RKO (cell line): ENCODE measurements at places on chromosomes 16 and 17.

DNA sequence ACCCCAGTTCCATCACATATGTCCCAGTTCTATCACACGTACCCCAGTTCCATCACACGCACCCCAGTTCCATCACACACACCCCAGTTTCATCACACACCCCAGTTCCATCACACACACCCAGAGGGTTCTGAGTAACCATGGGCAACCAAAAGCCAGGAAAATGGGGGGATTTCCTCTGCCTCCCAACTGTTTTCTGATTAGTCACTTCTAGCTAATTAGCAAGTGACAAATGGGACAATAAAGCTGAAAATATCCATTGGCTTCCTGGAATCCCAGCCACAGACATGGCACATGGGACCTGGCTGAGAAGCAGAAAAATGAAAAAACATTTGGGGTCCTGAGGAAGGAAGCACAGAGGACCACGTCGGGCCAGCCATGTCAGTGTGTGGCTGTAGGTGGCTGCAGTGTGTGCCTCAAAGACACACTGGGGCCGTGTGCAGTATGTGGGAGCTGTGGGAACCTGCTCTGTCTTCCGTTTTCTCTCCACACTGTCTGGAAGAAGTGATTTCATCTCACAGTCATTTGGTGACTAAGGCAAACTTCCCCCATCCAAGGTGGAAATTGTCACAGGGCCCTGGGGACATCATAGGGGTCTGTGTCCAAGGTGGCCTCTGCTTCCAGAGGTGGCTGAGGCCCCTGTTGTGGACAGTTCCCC is 106.7 kb downstream of the CMIP start:
- DNase-seq: peak; percentile 34

DNA sequence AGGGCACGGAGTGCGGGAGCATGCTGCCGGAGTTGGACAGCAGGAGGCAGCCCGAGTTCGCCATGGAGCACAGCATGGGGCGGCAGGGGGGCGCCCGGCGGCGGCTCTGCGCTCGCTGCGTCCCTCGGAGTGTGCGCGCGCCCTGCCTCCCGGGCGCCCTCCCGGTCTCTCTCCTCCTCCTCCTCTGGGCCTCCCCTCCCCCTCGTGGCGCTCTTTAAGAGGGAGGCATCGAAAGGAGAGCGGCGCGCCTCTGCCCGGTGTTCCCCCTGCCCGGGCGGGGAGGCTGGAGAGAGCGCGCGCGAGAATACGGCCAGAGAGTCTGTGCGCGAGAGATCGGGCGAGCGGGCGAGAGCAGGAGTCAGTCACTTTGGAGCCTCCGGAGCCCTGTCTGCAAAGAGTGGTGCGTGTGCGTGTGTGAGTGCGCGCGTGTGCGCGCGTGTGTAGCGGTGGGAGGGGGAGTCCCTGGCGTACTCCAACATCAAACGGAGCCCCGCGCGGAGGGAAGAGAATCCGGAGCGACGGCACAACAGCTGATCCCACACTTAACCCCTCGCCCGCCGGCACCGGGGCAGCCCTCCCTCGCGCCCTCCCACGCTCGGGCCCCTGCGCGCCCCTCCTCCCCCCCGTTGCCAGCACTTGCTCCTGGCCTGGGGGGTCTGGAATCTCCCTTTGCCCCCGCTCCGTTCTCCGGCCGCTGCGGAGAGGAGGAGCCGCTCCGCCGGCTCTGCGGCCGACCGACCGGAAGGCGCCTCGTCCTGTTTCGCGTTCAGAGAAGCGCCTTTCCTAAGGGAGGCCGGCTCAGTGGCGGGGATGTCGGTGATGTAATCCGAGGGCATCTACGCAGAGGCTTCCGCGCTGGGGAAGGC is 108.9 kb downstream of the ENGASE start:
- no peak for DNase-seq

DNA sequence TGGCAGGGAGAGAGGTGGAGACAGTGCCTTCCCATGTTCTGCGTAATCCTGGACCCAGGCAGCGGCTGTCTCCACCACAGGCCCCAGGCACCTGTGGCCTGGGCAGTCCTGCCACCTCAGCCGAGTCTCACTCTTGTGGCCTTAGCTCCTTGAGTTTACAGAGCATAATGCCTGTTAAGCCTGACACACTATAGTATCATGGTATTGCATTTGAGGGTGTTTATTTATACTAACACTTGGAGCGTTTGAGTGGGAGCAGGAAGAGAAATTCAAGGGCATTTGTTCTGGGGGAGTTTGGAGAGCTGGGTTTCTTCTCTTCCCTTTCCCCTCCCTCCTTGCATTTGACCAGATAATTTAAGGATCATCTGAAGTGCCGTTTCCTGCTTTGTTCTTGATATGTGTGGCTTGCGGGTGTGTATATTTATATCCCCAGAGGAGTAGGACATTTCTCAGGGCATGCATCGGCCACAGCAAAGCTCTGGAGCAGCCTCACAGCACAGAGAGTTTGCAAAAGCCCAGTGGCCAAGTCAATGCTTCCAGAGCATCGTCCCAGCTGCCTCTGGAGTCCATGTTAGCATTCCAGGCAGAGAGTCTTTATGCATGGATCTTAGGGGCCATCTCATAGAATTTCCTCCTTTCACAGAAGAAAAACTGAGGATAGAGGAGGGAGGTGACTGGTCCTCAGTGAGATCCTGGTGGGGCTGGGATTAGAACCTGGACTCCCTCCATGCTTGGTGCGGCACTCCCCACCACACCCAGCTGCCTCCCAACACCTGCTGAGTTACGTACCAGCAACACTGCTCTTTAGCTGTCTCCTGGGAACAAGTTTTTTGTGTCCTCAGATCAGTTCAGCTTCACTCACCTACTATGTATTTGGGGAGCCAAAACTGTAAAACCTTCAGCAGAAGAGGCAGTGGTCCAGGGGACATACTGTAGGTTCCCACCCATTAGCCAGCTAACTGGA is 222.8 kb downstream of the CCDC182 start:
- no peak for DNase-seq

DNA sequence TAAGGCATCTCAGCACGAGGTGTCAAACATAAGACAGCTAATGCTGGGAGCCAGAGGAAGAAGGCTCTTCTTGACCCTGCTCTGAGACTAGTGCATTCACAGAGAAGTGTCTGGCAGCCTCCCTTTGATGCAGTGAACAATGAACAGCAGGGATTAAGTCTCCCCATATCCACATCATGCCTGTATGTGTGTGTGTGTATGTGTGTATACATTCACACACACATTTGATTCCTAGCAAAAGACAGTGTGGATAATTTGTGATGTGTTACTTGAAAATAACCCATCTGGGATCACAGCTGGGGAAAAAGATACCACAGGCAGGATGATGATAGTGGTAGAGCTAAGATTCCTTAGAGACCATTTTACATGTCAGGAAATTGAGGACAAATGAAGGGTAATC is 485.9 kb upstream of the GOT2 start:
- no peak for DNase-seq

GRCh38 chr17:19019041-19019941 is 14.7 kb upstream of the FAM83G start:
- no peak for DNase-seq

DNA sequence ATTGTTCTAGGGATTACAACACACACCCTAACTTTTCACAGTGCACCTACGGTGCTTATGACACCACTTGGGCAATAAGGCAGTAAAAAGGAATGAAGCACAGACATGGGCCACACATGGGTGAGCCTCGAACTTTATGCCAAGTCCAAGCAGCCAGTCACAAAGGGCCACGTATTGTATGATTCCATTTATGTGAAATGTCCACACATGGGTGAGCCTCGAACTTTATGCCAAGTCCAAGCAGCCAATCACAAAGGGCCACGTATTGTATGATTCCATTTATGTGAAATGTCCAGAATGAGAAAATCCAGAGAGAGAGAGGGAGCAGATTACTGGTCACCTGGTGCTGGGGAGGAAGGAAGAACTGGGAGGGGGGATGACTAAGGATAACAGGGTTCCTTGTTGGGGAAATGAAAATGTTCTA is 22.2 kb downstream of the RMI2 start:
- DNase-seq: peak; percentile 30

DNA sequence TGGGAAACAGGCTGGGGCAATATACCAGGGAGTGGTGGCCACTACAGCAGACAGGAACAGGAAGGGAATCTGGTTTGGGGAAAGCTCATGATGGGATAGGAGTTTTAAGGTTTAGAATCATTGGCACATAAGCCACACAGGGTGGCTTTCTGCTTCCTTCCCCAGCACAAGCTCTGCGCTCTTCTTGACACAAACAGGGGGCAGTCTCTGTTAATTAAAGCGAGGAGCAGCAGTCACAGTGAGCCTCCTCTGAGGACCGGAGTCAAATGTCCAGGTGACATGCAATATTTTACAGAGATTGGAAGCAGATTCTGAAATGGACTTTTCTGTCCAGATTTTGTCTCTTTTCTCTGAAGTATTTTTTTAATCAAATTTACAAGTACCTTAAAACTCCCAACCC is 2.8 kb upstream of the SHISA9 start:
- DNase-seq: no peak

DNA sequence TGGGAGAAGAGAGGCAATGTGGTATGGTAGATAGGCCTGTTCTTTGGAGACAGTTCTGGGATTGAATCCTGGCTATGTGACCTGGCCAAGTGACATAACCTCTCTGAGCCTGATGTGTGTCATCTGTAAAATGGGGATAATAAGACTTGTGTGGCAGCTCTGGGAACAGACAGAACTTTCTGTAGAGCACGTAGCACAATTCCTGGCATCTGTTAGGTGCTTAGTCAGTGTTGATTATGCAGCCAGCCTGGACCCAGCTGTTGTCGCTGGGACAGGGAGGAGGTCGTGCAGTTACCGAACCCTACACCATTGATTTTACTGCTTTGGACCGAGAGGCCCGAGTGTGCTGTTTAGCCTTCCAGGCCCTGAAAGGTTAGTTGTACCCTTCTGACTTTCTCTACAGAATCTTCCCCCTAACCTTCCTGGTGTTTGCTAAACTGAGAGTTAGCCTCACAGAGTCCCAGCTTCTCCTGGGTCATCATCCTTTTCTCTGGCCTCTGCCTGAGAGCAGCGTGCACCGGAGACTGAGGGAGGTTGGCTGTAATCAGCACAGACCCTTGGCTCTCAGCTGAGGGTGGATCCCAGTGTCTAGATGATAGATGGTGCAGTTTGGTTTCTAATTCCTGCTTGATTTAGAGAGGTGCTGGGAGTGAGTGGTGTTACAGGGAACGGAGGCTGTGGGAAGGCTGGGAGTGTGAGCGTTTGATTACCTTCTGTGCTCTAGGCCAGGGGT is 31.9 kb downstream of the MSI2 start:
- no peak for DNase-seq

DNA sequence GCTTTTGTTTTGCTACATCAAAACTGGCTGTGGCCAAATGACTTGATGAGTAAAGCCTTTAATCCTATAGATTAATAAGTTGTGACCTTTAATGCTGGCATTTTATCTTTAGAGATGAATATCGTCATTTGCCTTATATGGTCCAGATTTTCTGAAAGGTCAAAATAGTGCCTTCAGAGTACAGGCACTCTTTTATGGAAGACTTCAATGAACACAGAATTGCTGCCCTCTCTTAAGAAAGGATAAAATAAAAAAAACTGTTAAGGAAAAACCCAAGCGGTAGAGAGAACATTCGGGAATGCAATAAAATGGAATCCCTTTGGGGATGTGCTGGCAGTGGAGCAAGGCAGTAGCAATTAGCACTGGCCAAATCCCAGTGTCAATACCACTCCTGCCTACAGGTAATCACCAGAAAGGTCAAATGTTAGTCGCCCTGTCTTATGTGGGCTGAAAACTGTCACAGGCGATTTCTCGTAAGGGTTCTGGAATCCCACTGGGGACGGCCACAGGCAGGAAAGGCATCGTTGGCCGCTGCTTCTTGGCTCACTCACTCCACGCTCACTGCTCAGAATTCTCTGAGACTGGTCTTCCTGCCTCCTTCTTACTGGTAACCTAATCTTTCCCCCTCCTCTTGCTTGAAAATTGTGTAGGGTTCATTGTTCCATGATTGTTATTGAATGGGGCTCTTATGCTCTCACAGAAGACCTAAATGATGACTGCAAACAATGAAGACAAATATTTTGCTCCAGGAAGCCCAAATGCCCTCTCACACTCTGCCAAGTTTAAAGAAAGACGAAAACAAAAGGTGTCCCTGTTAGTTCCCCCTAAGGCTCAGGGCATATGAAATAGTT is 45.4 kb upstream of the HSBP1 start:
- no peak for DNase-seq

DNA sequence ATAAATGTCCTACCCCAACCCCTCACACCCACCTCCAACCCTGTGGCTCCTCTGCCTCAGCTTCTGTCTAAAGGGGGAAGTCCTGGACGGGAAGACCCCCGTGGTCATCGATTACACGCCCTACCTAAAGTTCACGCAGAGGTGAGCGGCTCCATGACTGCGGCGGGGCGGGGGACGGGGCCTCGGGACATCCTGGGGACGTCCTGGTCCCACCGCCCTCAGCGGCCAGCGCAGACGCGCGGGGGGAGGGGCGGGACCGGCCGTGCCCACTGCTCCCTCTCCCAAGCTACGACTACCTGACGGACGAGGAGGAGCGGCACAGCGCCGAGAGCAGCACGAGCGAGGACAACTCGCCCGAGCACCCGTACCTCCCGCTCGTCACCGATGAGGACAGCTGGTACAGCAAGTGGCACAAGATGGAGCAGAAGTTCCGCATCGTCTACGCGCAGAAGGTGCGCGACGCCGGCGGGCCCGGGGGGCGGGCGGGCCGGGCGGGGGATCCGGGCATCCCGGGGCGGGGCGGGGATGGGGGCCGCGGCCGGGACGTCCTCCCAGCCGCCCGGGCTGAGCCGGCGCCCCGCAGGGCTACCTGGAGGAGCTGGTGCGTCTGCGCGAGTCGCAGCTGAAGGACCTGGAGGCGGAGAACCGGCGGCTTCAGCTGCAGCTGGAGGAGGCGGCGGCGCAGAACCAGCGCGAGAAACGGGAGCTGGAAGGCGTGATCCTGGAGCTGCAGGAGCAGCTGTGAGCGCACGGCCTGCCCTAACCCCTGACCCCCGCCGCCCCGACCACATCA is 6.7 kb downstream of the RUNDC3A start:
- DNase-seq: no peak

GRCh38 chr17:42059815-42060214 is 9.4 kb upstream of the C17orf113 start:
- no peak for DNase-seq

DNA sequence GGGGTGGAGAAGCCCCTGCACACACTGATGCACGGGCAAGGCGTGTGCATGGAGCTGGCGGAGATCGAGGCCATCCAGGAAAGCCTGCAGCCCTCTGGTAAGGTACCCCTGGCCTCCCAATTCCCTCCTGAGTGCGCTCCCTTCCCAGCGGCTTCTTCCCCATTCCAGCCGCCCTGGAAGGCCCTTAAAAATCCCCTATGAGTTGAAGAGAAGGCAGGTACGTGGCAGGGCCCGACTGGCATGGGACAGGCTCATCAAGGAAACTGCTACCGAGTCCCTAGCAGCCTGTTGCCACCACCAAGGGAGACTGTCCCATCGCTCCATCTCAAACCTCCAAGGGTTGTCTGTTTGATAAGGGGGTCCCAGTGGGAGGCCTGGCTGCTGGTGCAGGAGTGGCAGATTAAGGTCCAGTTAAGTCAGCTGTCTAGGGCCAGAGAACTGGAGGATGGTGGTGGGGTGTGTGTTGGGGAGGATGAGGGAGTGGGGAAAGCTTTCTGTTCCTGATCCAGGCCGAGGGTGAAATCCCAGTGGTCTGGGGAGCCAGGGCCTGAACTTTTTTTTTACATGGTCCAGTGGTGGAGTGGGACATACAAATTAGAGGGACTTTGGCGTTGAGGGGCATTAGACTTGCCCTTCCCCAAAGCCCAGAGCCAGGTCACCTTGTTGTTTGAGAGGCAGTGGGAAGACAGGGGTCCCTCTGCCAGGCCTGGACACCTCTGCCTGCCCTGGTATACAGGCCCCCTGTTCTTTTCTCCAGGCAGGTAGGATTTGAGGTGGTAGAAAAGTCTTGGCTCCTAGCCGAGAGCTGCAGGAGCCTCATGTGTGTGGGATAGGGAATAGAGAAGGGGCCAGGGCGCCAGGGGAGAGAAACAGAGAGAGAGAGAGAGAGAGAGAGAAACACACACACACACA is 994 bp downstream of the IGFBP4 start:
- DNase-seq: no peak
